ENCODE measurements at places on chromosomes 6 and 20. TPM values are rescaled to one million over a fixed set of nuclear protein-coding genes. Genes with fewer than 3 reads are reported as not detected.

The GPLD1 gene
- total RNA-seq = 0.43 TPM

The ETV7 gene
- not detected for total RNA-seq

The HTR1B gene
- 1.5 TPM for total RNA-seq

The NOX3 gene
- not detected for total RNA-seq

The SLX4IP gene
- total RNA-seq = 3.2 TPM

The HCK gene
- not detected for total RNA-seq
